ENCODE measurements at places on chromosomes 7 and 10.

DNA sequence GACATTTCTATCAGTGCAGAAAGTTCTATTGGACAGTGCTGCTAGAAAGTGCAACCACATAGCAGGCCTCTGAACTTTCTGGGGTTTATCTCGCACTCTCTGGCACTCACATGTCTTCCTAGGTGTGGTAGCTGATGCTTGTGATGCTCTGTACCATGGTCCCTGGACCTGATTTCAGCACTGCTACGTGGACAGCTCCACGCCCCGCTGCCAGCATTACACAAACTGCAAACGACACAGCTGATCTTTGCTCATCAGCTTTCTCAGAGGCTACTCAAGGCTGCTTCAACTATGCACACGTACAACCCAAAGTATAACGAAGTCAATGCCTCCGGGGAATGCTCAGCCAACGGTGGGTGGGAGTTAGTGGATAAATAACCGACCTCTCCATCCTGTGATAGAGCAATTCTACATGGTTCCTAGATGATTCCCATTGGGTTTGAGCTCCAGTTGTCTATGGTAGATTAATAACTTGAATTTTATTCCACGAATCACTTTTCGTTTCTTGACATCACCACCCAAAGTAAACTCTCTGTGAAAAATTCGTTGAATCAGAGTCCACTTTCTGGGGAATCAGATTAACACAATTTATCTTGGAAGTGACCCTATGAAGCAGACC, 302.5 kb downstream of the ACTR3B start:
- DNase-seq: no peak

- DNase-seq: no peak
These were observed 53.1 kb downstream of the INPP5A start for GRCh38 chr10:132590752-132591121.

- no peak for DNase-seq
These were observed 37.0 kb downstream of the GPR37 start for GRCh38 chr7:124728610-124729009.

- no peak for DNase-seq
These were observed 175.0 kb downstream of the PLPP4 start for GRCh38 chr10:120632047-120632446.

- DNase-seq: no peak
These were observed 156.5 kb upstream of the PPP2R2D start for GRCh38 chr10:131744346-131744745.

- DNase-seq: no peak
These were observed 87.3 kb upstream of the CYTH3 start for GRCh38 chr7:6359734-6360133.

GRCh38 chr7:94223375-94224084, 171.2 kb upstream of the COL1A2 start:
- no peak for DNase-seq

DNA sequence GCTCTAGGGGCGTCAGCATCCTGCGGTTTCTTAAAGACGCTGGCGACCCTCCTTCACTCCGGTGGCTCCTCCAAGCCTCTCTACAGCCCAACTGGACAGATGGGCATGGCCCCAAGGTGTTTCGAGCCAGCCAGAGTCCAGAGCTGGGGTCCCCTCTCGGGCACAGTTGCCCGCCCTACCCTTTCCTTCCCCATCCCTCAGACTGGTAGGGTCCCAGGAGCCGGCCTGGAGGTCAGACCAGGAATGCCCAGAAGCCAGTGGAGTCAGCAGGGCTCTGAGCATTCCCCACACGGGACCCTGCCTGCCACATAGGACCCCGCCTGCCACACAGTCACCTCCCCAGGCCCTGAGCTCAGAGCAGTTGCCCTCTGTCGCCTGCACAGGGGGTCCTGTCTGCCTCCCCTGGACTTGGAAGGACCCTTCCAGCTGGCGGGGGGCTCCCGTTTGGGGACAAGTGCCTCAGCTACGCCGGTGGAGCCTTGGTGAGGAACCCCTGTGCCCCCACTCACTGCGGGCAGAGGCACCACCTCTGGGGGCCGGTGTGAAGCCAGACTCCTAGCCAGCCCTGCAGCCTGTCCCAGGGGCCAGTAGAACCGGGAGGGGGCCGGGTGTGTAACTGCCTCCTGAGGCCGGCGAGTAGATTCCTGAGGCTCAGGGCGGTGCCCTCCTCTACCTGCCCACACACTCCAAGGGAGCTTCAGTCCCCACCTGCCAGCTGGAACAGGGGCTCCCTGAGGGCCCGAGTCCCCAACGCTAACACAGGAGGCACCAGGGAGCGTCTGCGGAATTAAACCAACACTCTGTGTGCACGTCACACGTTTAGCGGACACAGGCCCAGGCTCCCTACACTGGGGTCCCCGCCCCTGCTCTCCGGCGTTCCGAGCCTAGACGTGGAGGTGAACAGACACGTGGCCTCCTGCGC, 19.4 kb upstream of the PDGFA start:
- DNase-seq: no peak

GRCh38 chr10:97185326-97186058, at the start of gene SLIT1:
Gene SLIT1 (minus strand): TSS chr10:97185959. CDS start chr10:97185674, 285 bp downstream.
- no peak for DNase-seq

- DNase-seq: no peak
These were observed 303.1 kb downstream of the WDR11 start for GRCh38 chr10:121154310-121154709.

DNA sequence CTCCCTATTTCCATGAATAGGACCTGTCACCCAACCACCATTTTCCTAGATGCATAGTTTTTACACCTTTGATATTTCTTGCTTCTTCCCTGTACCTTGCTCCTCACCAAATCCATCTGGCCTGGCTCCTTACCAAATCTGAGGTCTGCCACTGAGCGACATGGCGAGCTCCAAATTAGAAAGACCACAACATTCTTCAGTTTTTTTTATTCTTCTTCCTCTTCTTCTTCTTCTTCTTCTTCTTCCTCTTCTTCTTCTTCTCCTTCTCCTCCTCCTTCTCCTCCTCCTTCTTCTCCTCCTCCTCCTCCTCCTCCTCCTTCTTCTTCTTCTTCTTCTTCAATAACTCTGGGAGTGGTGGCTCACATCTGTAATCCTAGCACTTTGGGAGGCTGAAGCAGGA, 7.1 kb downstream of the CPED1 start:
- no peak for DNase-seq

DNA sequence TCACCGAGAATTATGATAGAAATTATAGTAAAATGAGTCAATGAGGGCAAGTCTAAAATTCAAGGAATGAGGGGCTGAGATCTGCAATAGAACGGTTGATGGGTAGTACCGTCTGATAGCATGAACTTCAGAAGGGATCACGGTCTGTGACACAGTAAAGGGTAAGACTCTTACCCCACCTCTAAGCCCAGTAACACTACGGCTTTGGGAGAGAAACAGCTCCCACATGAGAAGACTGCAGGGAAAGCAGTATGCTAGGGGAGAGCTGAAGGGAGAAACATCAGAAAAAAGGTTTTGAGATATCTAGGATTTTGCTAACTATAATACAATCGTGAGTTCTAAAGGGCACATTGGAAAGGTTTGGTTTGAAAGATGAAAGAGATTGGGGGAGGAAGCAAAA, 12.8 kb upstream of the AKAP9 start:
- no peak for DNase-seq

- no peak for DNase-seq
These were observed at the start of gene KLF6 for GRCh38 chr10:3784510-3785250. Gene KLF6 (minus strand): TSS chr10:3785209. CDS start chr10:3785014, 195 bp downstream.

- DNase-seq: no peak
These were observed 1122.2 kb upstream of the CELF2 start for GRCh38 chr10:9895453-9895852.

GRCh38 chr7:157155959-157156358, 17.2 kb downstream of the UBE3C start:
- DNase-seq: no peak

DNA sequence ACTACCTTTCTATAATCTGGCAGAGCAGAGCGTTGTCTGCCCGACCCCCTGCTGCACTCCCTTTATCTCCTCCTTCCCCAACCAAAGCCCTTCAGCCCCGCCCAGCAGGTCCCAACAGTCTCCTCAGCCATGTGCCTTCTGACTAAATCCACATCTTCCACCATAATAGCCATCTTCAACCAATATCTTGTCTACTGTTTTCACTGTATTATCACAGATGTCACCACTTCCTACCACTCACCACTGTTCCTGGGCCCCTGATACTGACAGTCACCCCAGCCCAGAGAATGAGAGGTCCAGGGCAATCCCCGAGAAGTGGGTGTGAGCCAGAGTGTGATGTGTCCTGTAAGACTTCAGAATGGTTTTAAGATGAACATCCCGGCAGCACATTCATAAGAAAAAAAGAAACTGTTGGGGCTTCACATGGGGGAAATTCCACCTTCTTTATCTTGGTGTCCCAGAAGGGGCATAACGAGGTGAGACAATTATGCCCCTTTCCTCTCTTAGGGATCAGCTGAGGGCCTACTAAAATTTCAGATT, 25.3 kb downstream of the CCDC6 start:
- DNase-seq: no peak

DNA sequence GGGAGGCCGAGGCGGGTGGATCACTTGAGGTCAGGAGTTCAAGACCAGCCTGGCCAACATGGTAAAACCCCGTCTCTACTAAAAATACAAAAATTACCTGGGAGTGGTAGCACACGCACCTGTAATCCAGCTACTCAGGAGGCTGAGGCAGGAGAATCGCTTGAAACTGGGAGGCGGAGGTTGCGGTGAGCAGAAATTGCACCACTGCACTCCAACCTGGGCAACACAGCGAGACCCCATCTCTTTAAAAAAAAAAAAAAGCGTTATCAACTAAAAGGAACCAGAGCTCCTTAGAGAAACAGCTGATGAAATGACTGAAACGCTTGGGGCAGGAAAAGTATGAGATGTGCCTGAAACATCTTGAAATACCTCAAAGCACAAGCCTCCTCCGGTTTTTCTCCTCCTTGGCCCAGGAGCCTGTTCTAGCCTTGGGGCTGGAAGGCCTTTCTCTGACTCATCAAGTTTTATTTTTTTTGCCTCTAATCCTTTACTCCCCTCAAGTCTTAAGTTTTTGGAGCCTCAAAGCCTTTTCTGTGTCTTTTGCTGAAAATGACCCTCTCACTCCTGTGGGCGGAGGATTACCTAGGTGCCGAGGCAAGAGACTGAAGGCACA, 2.6 kb upstream of the METTL27 start:
- no peak for DNase-seq

DNA sequence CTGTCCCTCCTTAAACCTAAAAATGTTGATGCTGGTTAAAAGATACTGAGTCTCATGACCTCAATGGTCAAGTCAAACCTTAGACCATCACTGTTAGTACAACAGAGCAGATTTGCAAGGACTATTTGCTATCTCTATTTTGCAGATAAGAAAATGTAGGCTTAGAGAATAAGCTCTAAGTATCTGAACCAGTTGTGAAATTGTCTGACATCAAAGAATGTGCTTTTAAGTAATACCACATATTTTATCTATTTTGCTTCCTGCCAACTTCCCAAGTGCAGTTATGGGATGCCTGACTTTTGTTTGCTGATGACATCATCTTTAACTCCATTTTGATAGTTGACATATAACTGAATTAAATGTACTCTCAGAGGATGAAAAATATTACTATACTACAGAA, 83.6 kb upstream of the TMEM106B start:
- DNase-seq: no peak

GRCh38 chr10:3095373-3096139, 28.2 kb downstream of the PFKP start:
- no peak for DNase-seq

DNA sequence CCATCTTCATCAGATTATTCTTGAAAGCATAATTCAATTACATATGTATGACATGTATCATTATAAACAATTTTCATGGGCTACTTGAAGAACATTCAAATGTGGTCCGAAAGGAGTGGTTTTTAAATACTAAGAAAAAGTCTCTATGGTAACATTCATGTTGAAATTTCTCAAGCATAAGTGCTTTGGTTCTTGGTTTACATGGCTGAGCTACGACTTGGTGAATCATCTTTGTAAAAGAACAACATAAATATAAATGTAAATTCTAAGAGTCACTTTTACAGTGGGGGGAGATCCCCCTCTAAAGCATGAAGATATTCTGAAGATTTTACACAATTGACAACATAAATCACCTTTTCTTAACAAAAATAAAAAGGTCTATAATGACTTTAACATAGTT, 118.6 kb downstream of the MAGI2 start:
- no peak for DNase-seq

- DNase-seq: no peak
These were observed 25.6 kb downstream of the GPER1 start for GRCh38 chr7:1113548-1113885.

- DNase-seq: no peak
These were observed 290.9 kb upstream of the SP8 start for GRCh38 chr7:21077602-21078001.

- DNase-seq: no peak
These were observed 540.2 kb downstream of the LRMDA start for GRCh38 chr10:75971402-75972211.

- no peak for DNase-seq
These were observed 5.3 kb downstream of the POLR2J start for GRCh38 chr7:102473271-102473991.

- DNase-seq: no peak
These were observed 71.3 kb downstream of the CDHR3 start for GRCh38 chr7:106034383-106034782.

GRCh38 chr7:124489925-124490324, 275.7 kb downstream of the GPR37 start:
- DNase-seq: no peak

DNA sequence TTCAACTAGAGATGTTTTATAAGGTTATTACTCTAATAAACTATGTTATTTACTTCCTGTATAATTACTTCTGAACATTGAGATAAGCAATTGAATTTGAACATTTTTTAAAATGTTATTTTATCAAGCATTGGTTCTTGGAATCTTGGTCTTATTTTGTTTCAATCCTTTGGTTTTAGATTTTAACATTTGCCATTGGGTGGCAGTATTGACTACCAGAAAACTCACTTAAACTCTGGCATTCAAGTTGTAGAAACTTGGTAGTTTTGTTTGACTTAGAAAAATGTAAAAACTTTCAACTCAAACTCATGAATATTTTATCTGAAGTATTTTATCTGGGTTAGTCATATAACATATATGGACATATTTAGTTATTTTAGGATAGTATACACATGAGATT, 48.1 kb downstream of the ATRNL1 start:
- DNase-seq: no peak

DNA sequence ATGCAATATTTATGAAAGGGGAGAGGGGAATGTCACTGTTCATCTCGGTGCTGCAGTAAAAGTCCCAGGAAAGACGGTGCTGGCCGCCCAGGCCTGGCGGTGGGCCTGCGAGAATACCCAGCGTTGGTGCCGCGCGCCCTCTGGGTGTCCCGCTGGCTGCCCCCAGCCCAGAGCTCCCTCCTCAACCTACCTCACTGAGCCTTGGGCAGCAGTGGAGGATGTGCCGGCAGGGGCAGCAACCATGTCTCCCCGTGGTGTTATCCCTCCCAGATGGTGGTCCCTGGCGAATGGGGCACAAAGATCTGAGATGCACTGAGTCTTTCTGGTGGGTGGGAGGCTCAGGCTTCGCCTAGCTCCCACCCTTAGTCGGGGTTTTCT, 9.5 kb upstream of the TLX1 start:
- DNase-seq: no peak

- DNase-seq: no peak
These were observed 28.2 kb downstream of the PUS7 start for GRCh38 chr7:105493923-105494315.

DNA sequence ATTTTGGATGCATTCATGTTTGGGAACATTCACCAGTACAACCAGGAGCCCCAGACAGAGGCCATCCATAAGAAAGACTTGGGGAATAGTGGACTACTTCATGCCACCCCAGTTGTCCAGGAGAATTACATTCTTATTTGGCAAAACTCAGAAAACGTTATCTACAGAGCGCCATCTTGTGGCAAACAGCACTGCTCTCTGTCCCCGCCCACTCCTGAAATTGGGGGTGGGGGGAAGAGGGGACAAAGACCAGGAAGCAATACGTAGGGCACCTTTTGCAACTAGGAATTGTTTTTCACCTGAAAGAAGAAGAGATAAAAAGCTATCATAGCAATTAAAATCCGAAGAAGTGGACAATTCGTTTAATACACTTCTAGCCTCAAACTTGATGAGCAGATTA, 134.6 kb upstream of the MGMT start:
- DNase-seq: no peak

Data from activated CD8-positive, alpha-beta memory T cell treated with anti-CD3 and anti-CD28 coated beads for 1 hour (primary cell).